ENCODE measurements at places on chromosomes 4 and X. TPM values are rescaled to one million over a fixed set of nuclear protein-coding genes. Genes with fewer than 3 reads are reported as not detected.

GRCh38 chr4:4854649-4855295 is 4.7 kb upstream of the MSX1 start:
- DNase-seq: no peak
- peaks cover 4% of the 10 kb centered on the region for H3K4me1 ChIP-seq
- H3K27me3 ChIP-seq: peaks cover 14% of the 10 kb centered on the region
- no peak overlapping the region for H3K27ac ChIP-seq
- H3K4me3 ChIP-seq: no peak overlapping the region

GRCh38 chr4:6526156-6526555 is 48.8 kb upstream of the MAN2B2 start:
- H3K36me3 ChIP-seq: no peaks in the 10 kb centered on the region
- no peaks in the 10 kb centered on the region for H3K27me3 ChIP-seq
- no peak for DNase-seq
- H3K4me3 ChIP-seq: no peak overlapping the region

GRCh38 chr4:157052429-157053040 is 23.4 kb upstream of the GLRB start:
- DNase-seq: no peak
- no peaks in the 10 kb centered on the region for H3K4me1 ChIP-seq
- no peak overlapping the region for H3K27ac ChIP-seq
- no peaks in the 10 kb centered on the region for H3K36me3 ChIP-seq
- H3K4me3 ChIP-seq: no peak overlapping the region

- peaks cover 12% of the 10 kb centered on the region for H3K4me1 ChIP-seq
- DNase-seq: no peak
- H3K27me3 ChIP-seq: no peaks in the 10 kb centered on the region
- H3K27ac ChIP-seq: no peak overlapping the region
- H3K36me3 ChIP-seq: peaks cover 7% of the 10 kb centered on the region
Measured at GRCh38 chr4:8219236-8219635, 20.1 kb downstream of the SH3TC1 start.

- H3K36me3 ChIP-seq: no peaks in the 10 kb centered on the region
- no peak overlapping the region for H3K27ac ChIP-seq
- no peak for DNase-seq
- no peaks in the 10 kb centered on the region for H3K4me1 ChIP-seq
- H3K27me3 ChIP-seq: no peaks in the 10 kb centered on the region
Measured at GRCh38 chrX:145099204-145099603, 148.1 kb upstream of the SPANXN1 start.

DNA sequence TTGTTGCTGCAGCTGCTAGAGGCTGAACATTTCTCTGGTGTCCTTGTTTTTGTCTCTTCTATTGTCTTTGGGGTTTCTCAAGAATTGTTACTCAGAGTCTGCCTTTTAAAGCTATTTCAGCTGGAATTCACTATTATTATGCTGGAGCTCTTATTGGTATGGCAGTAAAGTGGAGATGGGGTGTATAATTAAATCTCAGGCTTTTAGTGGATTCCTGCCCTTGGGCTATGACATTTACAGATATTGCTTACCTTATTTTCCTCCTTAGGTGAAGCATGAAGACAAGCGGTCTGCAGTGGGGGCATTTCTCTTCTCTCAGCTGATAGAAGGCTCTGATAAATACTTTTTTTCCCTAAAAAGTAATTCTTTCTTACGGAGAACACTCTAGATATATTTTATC is 1656.6 kb upstream of the IGFBP7 start:
- no peaks in the 10 kb centered on the region for H3K36me3 ChIP-seq
- no peak overlapping the region for H3K4me3 ChIP-seq
- H3K27ac ChIP-seq: no peak overlapping the region
- H3K4me1 ChIP-seq: no peaks in the 10 kb centered on the region

DNA sequence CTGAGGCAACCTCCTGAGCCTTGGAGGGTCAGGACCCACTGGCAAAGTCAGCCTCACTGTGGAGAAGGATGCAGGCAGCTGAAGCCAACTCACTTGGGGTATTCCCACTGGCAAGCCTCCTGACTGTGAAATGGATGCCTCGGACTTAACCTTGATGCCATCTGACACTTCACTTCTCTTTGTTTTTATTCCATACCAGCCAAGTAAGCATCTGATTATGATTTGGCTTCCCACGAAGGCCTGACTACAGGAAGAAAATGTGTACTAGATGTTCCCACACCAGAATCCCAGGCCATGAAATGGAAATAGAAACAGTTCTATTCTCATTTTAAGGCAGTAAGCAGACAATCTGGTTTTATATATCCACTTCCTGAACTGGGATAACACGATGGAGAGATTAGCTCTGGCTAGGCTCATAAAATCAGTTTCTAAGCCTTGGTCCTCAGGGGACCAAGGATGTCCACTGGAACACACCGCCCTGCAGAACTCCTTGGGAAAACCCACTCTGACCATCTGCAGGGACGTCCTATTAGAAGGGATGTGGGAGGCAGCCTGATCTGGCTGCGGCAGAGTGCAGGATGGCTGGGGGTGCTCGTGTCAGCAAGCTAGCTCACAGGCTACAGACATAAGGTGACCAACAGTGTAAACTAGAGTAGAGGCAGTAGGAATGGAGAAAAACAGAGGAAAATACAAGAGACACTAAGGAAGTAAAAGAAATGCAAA is 89.3 kb downstream of the TSPAN5 start:
- H3K36me3 ChIP-seq: no peaks in the 10 kb centered on the region
- H3K4me3 ChIP-seq: no peak overlapping the region
- DNase-seq: no peak
- H3K27me3 ChIP-seq: no peaks in the 10 kb centered on the region
- no peaks in the 10 kb centered on the region for H3K4me1 ChIP-seq

AR gene
- polyA plus RNA-seq: not detected

NPY2R gene
- polyA plus RNA-seq: not detected

SPANXN4 gene
- polyA plus RNA-seq: not detected

USP26 gene
- polyA plus RNA-seq: not detected

All from naive thymus-derived CD4-positive, alpha-beta T cell (primary cell).